ENCODE measurements at places on chromosomes 2 and 18. TPM values are rescaled to one million over a fixed set of nuclear protein-coding genes. Genes with fewer than 3 reads are reported as not detected.

DNA sequence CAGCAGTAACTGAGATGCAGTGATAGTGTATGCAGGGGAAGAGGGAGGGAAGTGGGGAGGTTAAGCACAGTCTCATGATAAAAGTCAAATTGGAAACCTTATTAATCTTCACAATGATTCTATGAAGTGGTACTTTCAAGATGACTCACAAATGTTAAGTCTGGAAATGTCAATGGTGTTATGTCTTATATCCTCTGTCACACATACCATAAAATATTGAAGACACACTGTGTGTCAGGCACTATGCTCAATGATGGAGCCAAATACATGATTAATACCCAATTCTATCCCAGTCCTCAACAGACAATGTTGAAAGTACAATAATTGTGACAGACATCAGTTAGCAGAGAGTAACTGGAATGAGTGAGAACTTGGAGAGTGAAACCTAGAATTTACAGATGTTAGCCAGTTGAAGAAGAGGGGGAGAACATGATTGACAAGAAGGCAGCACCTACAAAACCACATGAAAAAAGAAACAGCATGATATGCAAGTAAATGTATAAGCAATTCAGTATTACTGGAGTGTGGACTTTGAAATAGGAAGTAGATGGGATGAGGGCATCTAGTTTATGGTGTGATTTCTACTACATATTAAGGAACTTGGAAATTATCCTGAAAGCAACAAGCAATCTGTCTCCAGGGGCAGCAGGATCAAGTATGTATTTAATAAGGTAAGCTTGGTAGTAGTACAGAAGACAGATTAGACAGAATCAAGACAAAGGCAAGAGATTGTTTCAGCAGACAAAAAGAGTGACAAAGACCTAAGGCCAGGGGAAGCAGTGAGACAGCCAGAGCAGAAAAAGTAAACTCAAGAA, 107.6 kb downstream of the STRN start:
- DNase-seq, result no peak

- DNase-seq, result no peak
Measured at GRCh38 chr2:38655441-38655840, 10.5 kb upstream of the GALM start.

DNA sequence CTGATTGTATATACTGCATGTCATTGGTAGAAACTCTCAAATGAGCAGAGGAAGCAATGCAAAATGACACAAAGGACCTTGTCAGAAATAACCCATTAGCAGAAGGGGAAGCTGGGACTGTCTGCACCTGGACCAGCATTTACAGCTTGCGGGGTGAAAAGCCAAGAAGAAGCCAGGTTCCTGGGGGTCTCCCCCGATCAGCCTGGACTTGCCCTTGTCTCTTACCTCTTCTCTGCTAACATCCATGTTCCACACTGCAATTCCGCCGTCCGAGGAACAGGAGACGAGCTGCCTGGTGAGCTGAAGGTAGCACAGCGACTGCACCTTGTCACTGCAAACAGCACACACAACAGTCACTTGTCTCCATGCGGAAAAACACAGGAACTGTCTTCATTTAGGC, 51.1 kb downstream of the WDFY1 start:
- no peak for DNase-seq

MALL gene
- total RNA-seq, result 3.8 TPM

DNA sequence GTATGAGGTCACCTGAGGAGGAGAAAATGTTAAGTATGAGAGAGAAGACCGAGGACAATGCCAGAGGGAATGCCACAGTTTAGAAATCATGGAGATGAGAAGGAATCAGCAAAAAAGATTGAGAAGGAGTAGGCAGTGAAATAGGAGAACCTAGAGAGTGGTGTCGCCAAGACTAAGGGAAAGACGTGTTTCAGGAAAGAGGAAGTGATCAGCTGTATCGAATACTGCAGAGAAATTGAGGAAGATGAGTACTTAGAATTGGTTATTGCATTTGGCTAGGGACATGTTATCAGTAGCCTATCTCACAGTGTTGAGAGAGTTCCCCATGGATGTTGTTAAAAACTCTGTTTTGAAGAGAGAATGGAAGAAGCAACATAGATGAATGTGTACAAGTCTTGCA, 112.3 kb downstream of the GALNT1 start:
- DNase-seq, result no peak

GRCh38 chr2:109242654-109243331, 113.8 kb downstream of the SH3RF3 start:
- DNase-seq, result no peak

DNA sequence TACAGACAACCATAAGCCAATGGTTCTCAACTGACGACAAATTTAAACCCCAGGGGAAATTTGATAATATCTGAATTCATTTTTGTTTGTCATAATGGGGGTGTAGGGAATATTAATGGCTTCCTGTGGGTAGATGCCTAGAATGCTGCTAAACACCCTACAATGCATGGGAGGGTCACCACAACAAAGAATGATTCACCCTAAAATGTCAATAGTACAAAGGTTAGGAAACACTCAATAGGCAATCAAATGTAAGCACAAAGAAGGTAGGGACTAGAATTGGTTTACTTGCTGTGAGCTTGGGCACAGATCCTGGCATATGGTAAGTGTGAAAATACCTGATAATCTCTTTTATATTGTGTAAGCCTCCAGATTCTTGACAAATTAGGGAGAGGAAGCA, 20.1 kb upstream of the FANCL start:
- DNase-seq, result no peak

REG3G gene
- total RNA-seq, result 0.30 TPM

DSEL gene
- total RNA-seq, result 30.1 TPM

SP3 gene
- total RNA-seq, result 72.8 TPM

GRCh38 chr2:159168707-159169106, 117.8 kb downstream of the WDSUB1 start:
- DNase-seq, result no peak

DNA sequence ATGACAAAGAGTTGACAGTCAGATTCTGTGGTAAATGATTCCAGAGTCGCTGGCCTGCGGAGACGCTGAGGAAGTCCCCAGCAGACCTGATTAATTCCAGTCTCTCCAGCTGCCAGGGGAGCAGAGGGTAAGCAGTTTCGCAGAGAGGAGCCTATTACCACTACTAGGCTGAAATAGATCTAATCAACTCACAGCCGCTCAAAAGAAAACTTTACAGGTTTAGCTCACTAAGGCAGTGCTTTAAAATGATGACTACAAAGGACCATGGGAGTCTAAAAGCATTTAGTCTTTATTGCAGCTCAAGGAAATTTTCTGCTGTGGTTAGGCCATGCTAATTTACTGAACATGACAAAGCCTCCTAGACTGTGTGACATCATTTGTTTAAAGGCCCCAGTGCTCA, 445.6 kb upstream of the POU3F3 start:
- no peak for DNase-seq

GRCh38 chr2:138620431-138620830, 118.9 kb downstream of the SPOPL start:
- DNase-seq, result no peak

GRCh38 chr2:74566754-74567085, 12.2 kb downstream of the DOK1 start:
- DNase-seq, result no peak

GRCh38 chr18:6653880-6654279, 75.6 kb upstream of the ARHGAP28 start:
- no peak for DNase-seq

GRCh38 chr2:85843543-85843942, 45.2 kb downstream of the ST3GAL5 start:
- peak; percentile 72 for DNase-seq

GRCh38 chr2:101330253-101330933, 21.9 kb upstream of the RNF149 start:
- peak; percentile 57 for DNase-seq

DNA sequence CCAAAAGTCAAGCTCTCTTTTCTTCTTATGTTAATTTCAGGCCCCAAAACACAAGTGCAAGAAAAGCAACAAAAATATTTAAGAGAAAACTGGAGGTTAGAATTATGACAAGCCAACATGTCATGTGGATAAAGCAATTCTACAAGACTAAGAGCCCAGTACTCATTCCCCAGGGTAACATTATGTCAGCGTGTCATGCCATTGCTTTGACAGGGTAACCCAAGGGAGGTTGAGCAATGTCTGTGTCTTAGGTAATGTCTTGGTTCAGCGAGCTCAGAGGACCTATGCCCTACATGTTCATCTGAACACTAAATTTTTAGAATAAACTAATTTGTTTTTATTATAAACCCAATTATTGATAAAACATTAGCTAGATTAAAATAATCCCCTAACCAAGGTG, 173.2 kb upstream of the ZNF804A start:
- DNase-seq, result no peak

- no peak for DNase-seq
Measured at GRCh38 chr2:196077821-196078220, 9.2 kb upstream of the DNAH7 start.

DNA sequence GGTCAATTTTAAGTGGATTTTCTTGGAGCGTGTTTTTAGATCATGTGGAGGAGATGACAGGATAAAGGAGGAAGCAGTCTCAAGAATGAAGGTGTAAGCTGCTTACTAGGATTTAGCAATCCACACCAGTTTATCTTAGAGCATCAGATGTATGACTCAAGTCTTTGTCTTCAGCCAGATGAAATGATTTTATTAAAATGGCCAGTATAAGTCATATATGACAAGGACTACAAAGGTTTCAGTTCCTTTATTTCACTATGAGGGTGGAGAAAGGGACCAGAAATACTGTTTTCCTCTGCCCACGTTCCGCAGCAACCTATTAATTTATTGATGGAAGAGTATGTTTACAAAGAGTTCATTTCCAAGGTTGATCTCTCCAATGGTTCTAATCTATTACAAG, 970.5 kb upstream of the SLC39A10 start:
- DNase-seq, result no peak

DNA sequence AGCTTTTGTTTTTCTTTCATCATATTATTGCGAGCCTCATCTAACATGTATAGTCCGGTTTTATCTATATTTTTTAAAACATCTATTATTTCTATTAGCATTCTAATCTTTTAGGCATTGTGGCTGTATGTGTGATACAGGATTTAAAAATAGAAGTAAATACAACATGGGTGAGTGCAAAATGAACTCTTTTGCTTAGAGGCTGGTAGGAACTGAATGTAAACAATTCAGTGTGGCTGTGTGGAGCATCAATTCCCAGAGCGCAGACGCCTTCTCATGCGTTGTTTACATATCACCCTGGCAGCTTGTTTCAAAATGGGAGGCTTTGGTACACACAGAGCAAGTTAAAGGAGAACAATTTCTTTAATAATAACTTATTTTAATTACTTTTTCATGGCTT, 836 bp downstream of the DTNA start:
- no peak for DNase-seq

GRP gene
- not detected for total RNA-seq

KLHL41 gene
- total RNA-seq, result not detected

DNA sequence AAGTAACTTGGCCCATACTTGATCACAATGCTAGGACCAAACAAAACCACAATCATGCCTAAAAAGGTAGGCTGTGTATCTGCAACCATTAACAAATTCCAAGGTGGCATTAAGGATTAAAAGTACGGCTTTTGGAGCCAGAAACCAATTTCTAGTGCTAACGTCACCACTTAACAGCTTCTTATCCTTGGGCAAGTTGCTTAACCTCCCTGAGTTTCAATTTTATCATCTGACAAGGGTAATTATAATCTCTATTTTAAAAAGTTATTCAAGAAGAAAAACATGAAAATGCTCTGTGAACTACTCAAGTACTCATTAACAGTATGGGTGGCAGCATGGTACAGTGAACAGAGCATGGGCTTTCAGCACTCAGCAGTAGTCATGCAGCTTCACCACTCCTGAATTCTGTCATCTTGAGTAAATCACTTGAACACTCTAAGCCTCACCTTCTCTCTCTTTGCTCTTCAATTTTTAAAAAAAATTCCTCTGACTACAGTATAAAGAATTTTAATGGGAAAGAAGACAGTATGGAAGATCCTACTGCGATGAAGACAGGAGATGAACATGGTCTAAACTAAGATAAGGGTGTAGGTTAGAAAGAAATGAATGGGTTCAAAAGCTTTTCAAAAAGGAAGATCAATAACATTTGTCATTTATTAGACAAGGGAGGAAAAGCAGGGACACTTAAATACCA, 69.2 kb downstream of the SS18 start:
- DNase-seq, result no peak

DNA sequence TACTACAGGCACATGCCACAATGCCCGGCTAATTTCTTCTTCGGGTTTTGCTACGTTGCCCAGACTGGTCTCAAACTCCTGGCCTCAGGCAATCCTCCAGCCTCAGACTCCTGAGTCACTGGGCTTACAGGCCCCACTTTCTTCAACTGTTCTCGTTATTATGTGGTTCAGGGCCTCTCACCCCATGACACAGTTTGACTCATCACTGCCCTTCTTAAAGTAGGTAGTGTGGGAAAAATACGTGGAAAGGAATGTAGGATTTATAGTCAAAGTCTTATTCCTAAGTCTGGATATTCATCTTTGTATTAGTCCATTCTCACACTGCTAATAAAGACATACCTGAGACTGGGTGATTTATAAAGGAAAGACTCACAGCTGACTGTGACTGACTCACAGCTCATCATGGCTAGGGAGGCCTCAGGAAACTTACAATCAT, 19.4 kb downstream of the CENPA start:
- no peak for DNase-seq

PID1 gene
- total RNA-seq, result 1.3 TPM

GRCh38 chr18:35469725-35470124, 28.0 kb downstream of the INO80C start:
- no peak for DNase-seq

- no peak for DNase-seq
Measured at GRCh38 chr2:174618179-174618578, 20.6 kb upstream of the WIPF1 start.

DNA sequence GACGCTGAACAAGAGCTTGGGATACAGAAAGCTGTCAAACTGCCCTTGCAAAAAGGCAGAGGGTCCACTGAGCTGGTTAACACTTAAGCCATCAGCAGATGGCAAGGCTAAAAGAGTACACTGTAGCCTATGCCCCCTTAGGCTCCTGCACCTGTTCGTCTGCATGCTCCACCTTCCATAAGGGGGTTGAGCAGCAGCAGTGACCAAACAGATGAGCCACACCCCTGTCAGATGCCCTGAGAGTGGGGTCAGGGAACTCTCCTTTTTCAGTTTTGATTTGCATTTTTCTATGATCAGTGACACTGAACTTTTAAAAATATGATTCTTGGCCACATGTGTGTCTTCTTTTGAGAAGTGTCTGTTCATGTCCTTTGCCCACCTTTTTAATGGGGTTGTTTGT, 402.5 kb upstream of the FAM98A start:
- DNase-seq, result no peak

DRC1 gene
- not detected for total RNA-seq

NBEAL1 gene
- 7.7 TPM for total RNA-seq

SERPINB11 gene
- not detected for total RNA-seq

GRCh38 chr18:77049938-77050337, 82.6 kb downstream of the MBP start:
- no peak for DNase-seq

CRYGC gene
- not detected for total RNA-seq

- no peak for DNase-seq
Measured at GRCh38 chr2:61016392-61017002, 1.0 kb upstream of the PEX13 start.

- DNase-seq, result no peak
Measured at GRCh38 chr18:11367351-11367750, 218.0 kb upstream of the PIEZO2 start.

Data from WTC11 (cell line).